ENCODE measurements at places on chromosomes 12 and 14.

- DNase-seq = no peak
Observed at GRCh38 chr12:47736877-47737676, 11.8 kb upstream of the ENDOU start.

DNA sequence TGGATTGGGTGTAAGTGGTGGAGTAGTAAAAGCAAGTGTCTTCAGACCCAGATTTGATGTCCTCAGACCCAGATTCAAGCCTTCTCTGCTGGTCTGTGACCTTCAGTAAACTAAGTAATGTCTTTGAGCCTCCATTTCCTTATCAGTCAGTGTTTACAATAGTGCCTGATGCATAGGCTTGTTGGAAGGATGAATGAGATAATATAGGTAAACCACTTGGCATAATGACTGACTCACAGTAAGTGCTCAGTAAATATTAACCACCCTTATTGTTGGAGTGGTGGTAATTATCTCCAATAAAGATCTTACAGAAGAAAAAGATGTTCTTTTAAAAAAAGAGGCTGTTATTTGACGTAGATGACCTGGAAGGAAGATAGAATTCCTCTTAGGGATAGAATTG lies 86.2 kb downstream of the IGF1 start:
- DNase-seq = no peak

DNA sequence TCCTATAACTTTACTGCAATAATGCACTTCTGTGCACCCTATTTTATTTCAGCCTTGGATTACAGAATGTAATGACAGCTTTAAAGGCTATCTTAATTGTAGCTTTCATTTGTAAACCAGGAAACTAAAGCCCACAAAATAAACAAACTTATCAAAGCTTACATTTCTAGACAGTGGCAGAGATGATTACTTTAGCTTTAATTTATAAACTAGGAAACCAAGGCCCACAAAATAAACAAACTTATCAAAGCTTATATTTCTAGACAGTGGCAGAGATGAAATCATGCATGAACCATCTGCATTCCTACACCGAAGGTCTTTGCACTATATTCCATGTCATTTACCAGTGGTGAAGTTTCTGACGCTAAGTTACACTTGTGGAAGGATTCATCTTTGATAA lies 74.4 kb downstream of the PRKD1 start:
- DNase-seq = no peak

DNA sequence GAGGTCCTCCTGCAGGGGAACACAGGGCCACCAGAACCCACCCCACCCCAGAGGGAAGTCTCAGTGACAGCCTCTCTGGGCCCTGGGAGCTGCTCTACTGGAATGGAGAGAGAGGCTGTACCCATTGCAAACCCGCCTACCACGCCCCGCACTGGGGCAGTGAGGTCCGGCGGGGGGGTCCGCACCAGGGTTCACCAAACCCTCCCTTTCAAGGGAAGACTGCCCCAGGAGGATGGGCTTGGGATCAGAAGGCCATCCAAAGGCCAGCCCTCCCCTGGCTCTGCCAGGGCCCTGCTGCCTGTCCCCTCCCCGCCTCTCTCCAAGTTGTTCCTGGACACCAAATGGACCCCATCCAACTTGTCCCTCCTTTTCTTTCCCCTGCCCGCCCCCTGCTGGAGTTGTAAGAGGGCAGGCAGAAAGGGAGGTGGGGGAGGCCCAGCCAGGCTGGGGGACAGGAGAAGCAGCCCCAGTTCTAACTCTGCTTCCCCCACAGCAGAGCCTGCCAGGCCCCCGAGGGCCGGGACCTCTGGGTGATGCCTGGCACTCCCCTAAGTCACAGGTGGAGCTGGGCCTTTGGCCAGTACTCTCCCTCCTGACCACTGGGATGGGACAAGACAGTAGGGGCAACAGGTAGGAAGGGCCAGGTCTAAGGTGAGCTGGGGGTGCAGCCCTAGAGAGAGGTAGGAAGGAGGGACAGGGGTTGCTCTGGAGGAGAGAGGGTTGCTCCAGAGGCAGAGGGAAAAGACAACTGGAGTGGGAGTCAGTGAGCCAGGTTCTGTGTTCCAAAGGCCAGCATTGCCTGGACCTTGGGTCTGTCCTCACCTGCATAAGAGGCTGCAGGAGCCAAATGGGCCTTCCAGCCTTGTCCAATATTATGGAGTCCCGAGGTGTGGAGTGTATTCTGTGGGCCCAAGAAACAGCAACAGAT lies 3.2 kb upstream of the DIO3 start:
- DNase-seq = no peak

DNA sequence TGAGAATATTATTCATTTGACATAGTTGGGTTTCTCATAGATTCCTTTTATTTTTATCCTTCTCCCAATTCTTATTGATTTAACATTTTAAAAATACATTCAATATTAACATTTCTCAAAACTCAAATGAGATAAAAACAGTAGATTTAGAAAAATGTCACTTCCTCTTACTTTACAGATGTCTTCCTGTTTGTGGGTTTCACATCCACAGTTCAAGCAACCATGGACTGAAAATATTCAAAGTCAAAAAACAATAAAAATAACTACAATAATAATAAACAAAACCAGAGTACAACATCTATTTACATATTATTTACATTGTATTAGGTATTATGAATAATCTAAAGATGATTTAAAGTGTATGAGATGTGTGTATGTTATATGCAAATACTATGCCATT lies 111.3 kb upstream of the SLC16A7 start:
- no peak for DNase-seq

DNA sequence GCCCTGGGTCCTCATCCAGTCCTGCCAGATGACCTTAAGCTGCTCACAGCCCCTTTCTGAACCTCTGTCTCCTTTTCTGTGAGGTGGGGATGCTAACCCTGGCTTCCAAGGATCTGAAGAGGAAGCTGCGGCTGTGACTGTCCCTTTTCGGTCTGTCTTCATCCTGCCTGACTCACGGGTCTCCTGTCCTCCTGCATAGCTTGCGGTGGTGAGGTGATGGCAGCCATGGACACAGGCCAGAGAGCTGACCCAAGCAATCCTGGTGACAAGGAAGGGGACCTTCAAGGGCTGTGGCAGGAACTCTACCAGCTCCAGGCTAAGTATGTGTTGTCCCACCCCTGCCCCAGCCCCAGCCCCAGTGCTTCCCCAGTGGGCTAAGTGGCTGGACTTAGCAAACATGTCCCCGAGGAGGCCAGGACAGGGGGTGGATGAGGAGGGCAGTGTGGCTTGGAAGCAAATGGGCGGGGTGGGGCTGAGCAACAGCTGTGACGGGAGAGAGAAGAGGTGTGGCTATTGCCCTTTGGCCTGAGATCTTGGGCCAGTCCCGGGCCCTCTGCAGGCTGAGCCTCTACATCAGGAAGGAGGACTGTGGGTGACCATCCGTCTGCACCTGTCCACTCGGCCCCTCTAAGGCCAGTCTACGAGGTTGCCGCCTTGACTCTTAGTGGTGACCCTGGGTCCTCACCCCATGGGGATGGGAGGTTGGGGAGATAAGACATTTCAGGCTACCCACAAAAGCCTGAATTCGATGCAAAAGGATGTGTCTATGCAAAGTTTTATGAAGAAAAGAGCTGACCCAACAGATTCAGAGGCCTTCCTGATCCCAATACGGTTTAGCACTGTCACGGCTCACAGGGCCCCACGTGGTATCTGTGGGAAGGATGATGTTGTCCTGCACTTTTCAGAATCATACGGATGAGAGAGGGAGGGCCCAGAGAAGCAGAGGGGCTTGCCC lies 1.1 kb downstream of the CCDC197 start:
- no peak for DNase-seq
